ENCODE measurements at places on chromosomes 11 and 22. TPM values are rescaled to one million over a fixed set of nuclear protein-coding genes. Genes with fewer than 3 reads are reported as not detected.

The SCN2B gene
- total RNA-seq: not detected

The PAMR1 gene
- total RNA-seq: 0.10 TPM

The B4GALNT4 gene
- 0.21 TPM for total RNA-seq

The PGA4 gene
- 0.21 TPM for total RNA-seq

The SLC35F2 gene
- 6.8 TPM for total RNA-seq

The DDIAS gene
- total RNA-seq: 0.94 TPM

The MMP13 gene
- not detected for total RNA-seq

The SCGB1D4 gene
- not detected for total RNA-seq

The CARD10 gene
- total RNA-seq: not detected

The GRIK4 gene
- total RNA-seq: 0.21 TPM

The LAYN gene
- 0.42 TPM for total RNA-seq

The SEC14L3 gene
- not detected for total RNA-seq

All from mononuclear cell (primary cell).